Mesothelial cell of epicardium (in vitro differentiated cells): ENCODE measurements at places on chromosomes 16 and 17. TPM values are rescaled to one million over a fixed set of nuclear protein-coding genes. Genes with fewer than 3 reads are reported as not detected.

Gene KRT40
- total RNA-seq, result 0.16 TPM in 1 of 3 replicates, not detected in the others

Gene CXCL16
- total RNA-seq, result 7.6 to 8.8 TPM (median 8.1 TPM) in 3 replicates

Gene TBC1D26
- total RNA-seq, result 2.8 to 3.8 TPM (median 2.8 TPM) in 3 replicates

Gene CDYL2
- 3.0 to 4.6 TPM (median 3.2 TPM) in 3 replicates for total RNA-seq

Gene RCVRN
- total RNA-seq, result 1.2 to 1.8 TPM (median 1.3 TPM) in 3 replicates

Gene CRISPLD2
- total RNA-seq, result 72.4 to 83.0 TPM (median 80.1 TPM) in 3 replicates

DNA sequence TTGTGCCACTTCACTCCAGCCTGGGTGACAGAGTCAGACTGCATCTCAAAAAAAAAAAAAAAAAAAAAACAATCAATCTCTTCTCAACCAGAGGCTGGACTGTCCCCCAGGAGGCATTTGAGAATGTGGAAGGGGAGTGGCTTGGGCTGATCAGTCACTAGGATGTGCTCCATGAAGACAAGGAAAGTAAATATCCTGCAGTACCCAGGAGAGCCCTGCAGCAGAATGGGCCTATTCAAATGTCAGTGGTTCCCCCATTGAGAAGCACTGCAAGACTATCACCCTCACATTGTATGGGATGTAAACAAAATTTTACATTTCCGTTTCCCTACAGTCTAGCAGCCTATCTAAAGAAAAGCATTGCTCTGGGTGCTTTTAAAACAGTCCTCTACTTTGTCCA, 70.3 kb downstream of the DNAH9 start:
- no peak for DNase-seq
